ENCODE measurements at places on chromosomes 16 and 17. TPM values are rescaled to one million over a fixed set of nuclear protein-coding genes. Genes with fewer than 3 reads are reported as not detected.

Gene GTF3C1
- 59.6 TPM for total RNA-seq

Gene DDX28
- 7.8 TPM for total RNA-seq

Gene OR1F1
- not detected for total RNA-seq

Gene GINS3
- total RNA-seq, result 0.92 TPM

Gene EPX
- not detected for total RNA-seq

Gene KCNG4
- total RNA-seq, result not detected

Gene REXO5
- 4.9 TPM for total RNA-seq

Gene ZPBP2
- total RNA-seq, result not detected

Gene IRX5
- under 0.01 TPM for total RNA-seq

Gene CHRNE
- 0.14 TPM for total RNA-seq

Gene B9D1
- total RNA-seq, result 63.6 TPM

Gene TNFRSF17
- not detected for total RNA-seq

Gene ABI3
- 0.09 TPM for total RNA-seq

Gene PRPSAP1
- total RNA-seq, result 24.5 TPM

Gene CCDC78
- 1.7 TPM for total RNA-seq

Gene KRT24
- total RNA-seq, result not detected

Gene TMC8
- not detected for total RNA-seq

Gene PLSCR3
- 13.9 TPM for total RNA-seq

Gene ARL5C
- total RNA-seq, result not detected

Gene KIF2B
- total RNA-seq, result not detected

Gene ALOXE3
- total RNA-seq, result under 0.01 TPM

Gene NPIPB6
- 0.57 TPM for total RNA-seq

Gene C16orf96
- under 0.01 TPM for total RNA-seq

Gene NOG
- 0.09 TPM for total RNA-seq

Gene CEP295NL
- total RNA-seq, result 0.85 TPM

Gene LGALS9C
- not detected for total RNA-seq

Gene VPS35L
- 34.1 TPM for total RNA-seq

Gene ADGRG3
- total RNA-seq, result not detected

Gene CTF1
- total RNA-seq, result 1.7 TPM

Gene TBC1D3G
- total RNA-seq, result not detected

Gene KCNH6
- not detected for total RNA-seq

Gene TBX6
- 0.09 TPM for total RNA-seq

Gene KLHL10
- total RNA-seq, result 0.43 TPM

Gene CBX2
- 0.28 TPM for total RNA-seq

Gene GPR179
- total RNA-seq, result under 0.01 TPM

Gene OTOA
- under 0.01 TPM for total RNA-seq

Gene TAC4
- total RNA-seq, result not detected

Gene NACA2
- total RNA-seq, result not detected

All from smooth muscle cell of bladder (primary cell).